Thyroid gland (tissue), 4 donors: ENCODE measurements at places on chromosomes 13 and 19. TPM values are rescaled to one million over a fixed set of nuclear protein-coding genes. Genes with fewer than 3 reads are reported as not detected.

ZNF792 gene
- 9.9 TPM for total RNA-seq

TEX30 gene
- 5.8 TPM for total RNA-seq

ANKLE1 gene
- total RNA-seq, result 0.11 TPM

DNA sequence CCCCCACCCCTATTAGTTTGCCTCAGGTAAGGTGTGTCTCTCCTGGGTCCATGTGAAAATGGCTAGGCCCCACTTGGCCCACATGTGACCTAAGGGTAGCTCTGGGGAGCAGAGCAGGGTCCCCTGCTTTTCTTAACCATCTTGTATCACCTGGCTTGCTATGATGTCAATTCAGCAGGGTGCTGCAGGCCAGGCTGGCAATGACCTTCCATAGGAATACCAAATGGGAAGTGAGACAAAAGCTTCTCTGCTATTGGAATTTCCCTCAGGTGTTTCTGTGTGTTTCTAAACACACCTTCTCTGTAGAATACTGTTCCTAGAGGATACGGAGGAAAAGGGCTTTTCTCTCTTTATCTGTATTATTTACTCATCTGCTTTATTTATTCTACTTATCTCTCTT is 35.7 kb upstream of the DACH1 start:
- H3K27ac ChIP-seq, result no peak overlapping the region
- no peak for DNase-seq
- no peaks in the 10 kb centered on the region for H3K4me1 ChIP-seq
- H3K4me3 ChIP-seq, result no peak overlapping the region
- no peaks in the 10 kb centered on the region for H3K36me3 ChIP-seq
- no peaks in the 10 kb centered on the region for H3K27me3 ChIP-seq

- H3K36me3 ChIP-seq, result no peaks in the 10 kb centered on the region
- H3K4me1 ChIP-seq, result peaks cover 4% of the 10 kb centered on the region
- peaks cover 21% of the 10 kb centered on the region for H3K27me3 ChIP-seq
- no peak overlapping the region for H3K27ac ChIP-seq
- DNase-seq, result no peak
- H3K4me3 ChIP-seq, result no peak overlapping the region
Measured at GRCh38 chr19:4596033-4596904, 36.8 kb upstream of the SEMA6B start.

DNA sequence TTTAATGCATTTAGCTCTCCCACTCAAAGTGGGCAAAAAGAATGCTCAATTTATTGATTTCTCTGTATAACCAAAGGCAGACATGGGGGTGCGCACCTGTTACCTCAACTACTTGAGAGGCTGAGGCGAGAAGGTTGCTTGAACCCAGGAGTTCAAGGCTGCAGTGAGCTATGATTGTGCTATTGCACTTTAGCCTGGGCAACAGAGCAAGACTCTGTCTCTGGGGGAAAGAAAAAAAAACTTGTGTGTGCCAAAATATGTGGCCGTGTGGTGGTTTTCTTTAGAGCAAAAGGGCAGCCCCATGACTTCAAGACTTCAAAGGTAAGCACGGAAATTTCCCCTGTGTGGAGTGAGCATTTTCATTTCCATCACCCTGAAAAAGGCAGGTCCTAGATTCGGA is 81.9 kb downstream of the IPO5 start:
- no peaks in the 10 kb centered on the region for H3K36me3 ChIP-seq
- H3K4me3 ChIP-seq, result no peak overlapping the region
- no peak overlapping the region for H3K27ac ChIP-seq
- no peaks in the 10 kb centered on the region for H3K4me1 ChIP-seq
- no peaks in the 10 kb centered on the region for H3K27me3 ChIP-seq
- DNase-seq, result no peak

- no peaks in the 10 kb centered on the region for H3K27me3 ChIP-seq
- no peak for DNase-seq
- no peaks in the 10 kb centered on the region for H3K4me1 ChIP-seq
- no peak overlapping the region for H3K27ac ChIP-seq
Measured at GRCh38 chr19:4094291-4094690, 27.6 kb upstream of the ZBTB7A start.

DNA sequence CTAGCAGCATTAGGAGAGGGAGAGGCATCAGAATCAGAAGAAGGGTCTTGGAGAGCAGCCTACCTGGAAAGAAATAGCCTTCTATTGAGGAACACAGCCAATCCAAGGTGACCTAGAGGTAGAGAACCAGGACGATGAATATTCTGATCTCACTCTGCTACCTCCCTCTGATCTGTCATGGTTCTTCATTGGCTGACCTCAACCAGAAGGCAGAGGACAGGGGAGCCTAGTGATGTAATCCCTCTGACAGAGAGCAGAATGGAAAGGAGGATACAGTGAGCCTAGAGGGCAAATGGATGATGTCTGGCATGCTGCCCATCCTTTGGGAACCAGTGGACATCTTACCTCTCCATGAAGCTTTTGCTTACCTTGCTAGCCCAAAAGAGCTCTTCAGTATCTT is 3.6 kb downstream of the ZNF507 start:
- no peak overlapping the region for H3K4me3 ChIP-seq
- peaks cover 35% of the 10 kb centered on the region for H3K4me1 ChIP-seq
- H3K27ac ChIP-seq, result no peak overlapping the region
- no peak for DNase-seq
- H3K36me3 ChIP-seq, result peaks cover 21% of the 10 kb centered on the region

DNA sequence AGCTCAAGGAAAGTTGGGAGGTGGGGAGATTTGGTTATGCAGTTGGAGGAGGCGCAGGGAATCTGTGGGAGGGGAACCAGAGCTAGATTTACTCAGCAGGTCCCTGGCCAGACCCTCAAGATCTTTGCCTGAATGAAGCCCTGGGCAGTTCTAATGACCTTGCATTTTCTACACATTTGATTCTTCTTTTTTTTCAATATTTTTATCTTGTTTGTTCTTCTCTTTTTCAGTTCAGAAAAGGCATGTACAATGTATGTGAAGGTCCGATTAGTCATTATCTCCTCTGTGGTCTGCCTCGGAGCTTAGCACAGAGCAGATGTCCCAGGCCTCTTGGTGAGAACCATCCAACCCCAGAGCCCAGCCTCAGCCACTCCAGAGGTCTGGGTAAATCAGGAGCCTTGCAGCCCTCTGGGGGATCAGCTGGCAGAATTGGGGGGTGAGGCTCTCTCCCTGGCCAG is 24.2 kb downstream of the SERP2 start:
- H3K27ac ChIP-seq, result no peak overlapping the region
- no peaks in the 10 kb centered on the region for H3K36me3 ChIP-seq
- no peaks in the 10 kb centered on the region for H3K27me3 ChIP-seq
- H3K4me1 ChIP-seq, result peaks cover 43% of the 10 kb centered on the region

DNA sequence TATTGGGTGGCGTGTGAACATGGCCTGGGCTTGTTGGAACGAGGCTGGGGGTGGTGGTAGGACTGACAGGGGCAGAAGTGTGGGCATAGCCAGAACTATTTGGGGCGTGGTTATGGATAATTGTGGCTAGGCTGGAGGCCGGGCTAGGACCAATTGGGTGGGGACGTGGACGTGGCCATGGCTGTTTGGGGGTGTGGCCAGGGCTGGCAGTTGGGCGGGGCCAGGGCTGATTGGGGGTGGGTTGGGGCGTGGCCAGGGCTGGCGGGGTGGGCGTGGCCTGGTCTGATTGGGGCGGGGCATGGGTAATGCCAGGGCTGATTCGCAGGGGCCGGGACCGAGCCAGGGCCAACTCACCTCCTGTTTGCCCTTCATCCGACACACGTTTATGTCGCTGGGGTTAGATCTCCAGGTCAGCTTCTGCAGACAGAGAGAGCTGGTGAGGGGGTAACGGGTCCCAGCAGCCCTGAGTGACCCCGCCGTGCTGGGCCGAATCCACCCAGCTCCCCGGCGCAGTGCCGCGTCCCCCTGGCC is 2.8 kb downstream of the SEMA6B start:
- no peaks in the 10 kb centered on the region for H3K4me1 ChIP-seq
- no peaks in the 10 kb centered on the region for H3K27me3 ChIP-seq
- no peak overlapping the region for H3K4me3 ChIP-seq
- no peak overlapping the region for H3K27ac ChIP-seq
- H3K36me3 ChIP-seq, result no peaks in the 10 kb centered on the region
